ENCODE measurements at places on chromosomes 5 and 9. TPM values are rescaled to one million over a fixed set of nuclear protein-coding genes. Genes with fewer than 3 reads are reported as not detected.

DNA sequence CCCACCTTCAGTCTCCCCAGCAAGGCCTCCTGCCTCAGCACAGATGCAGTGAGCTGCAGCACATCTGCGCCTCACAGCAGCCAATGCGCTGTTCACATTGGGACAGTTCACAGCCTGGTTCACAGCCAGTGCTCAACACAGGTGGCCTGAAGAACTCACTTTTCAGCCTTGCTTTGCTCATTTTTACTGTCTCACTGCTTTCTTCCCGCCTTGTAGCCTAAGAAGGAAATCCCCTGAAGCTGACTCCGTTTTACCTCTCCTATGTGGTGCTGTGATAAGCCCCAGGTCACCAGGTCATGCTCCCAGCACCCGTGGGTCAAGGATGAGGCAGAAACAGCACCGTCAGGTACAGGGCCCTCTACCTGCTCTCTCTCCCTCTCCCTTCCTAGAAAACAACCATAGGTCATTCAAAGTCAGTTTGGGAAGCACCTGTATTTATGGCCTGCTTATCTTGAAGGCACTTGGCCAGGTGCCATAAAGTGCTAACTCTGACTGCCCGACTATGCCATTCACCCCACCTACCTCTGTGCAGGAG is 1.1 kb downstream of the GCNT4 start:
- peaks cover 4% of the 10 kb centered on the region for H3K36me3 ChIP-seq
- no peak for DNase-seq
- peak overlapping the region; percentile 95 for H3K4me3 ChIP-seq
- H3K27ac ChIP-seq, result peak overlapping the region; percentile 96
- peaks cover 69% of the 10 kb centered on the region for H3K4me1 ChIP-seq
- no peaks in the 10 kb centered on the region for H3K27me3 ChIP-seq

Gene PRLR
- total RNA-seq, result 0.08 TPM

Gene HCN1
- not detected for total RNA-seq

Gene BHMT2
- total RNA-seq, result not detected

- H3K27ac ChIP-seq, result no peak overlapping the region
- DNase-seq, result no peak
- no peaks in the 10 kb centered on the region for H3K36me3 ChIP-seq
Measured at GRCh38 chr5:140611020-140611521, 21.9 kb downstream of the CD14 start.

GRCh38 chr9:122216138-122216797 is 12.5 kb downstream of the LHX6 start:
- H3K36me3 ChIP-seq, result no peaks in the 10 kb centered on the region
- H3K27me3 ChIP-seq, result peaks cover 94% of the 10 kb centered on the region
- no peak overlapping the region for H3K4me3 ChIP-seq

- peaks cover 10% of the 10 kb centered on the region for H3K4me1 ChIP-seq
- H3K4me3 ChIP-seq, result no peak overlapping the region
- no peaks in the 10 kb centered on the region for H3K27me3 ChIP-seq
- no peak for DNase-seq
- H3K27ac ChIP-seq, result peak overlapping the region; percentile 23
- no peaks in the 10 kb centered on the region for H3K36me3 ChIP-seq
Measured at GRCh38 chr5:118220556-118221195, 767.7 kb downstream of the DTWD2 start.

DNA sequence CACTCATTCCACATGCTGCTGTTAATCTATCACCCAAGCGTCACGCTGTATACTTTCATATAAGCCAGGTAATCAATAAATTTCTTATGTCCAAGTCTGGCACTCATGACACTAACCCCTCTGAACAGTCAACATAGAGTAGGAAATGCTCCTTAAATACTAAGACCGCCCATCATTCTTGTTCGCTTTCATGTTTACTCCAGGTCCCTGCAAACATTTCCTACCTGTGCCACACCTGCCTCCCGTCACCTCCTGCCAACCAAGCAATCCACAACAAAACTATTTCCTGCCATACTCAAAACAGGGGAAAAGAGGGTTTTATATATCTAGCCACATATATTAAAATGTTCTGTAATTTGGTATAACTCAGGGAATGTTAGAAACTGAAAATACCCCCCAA is 39.0 kb downstream of the ZFR start:
- H3K27me3 ChIP-seq, result no peaks in the 10 kb centered on the region
- peaks cover 49% of the 10 kb centered on the region for H3K36me3 ChIP-seq

Gene GRM6
- total RNA-seq, result not detected

Gene PDE8B
- total RNA-seq, result 2.5 TPM

DNA sequence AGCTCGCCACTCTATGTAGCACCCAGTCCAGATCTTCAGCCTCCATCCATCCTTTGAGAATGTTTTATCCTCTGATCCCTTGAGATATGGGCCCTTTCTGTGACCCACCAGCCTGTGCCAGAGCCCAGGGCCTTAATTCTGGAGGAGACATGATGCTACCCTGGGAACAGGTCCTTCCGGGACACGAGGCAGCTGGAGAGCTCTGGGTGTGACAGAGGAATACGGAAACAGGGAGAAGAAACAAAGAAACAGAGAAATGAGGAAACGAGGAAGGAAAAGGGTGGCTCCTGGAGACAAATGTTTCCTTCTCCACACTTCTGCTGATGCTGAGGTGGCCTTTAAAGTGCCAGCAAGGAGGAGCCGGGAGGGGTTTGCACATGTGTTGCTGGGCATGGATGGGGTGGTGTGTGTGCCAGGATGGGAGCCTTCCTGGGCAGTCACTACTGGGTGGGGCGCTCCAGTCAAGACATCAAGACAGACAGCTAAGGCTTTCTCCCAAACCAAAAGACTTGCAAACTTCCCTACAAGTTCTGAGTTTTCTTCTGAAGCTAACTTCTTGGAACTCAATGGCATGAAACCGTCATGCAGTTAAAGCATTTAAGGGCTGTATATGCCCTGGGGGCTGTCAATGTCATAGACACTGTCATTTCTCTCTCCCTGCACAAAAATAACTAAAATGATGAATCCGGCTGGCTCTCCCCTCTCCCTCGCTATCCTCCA is 22.8 kb upstream of the MARCHF6 start:
- no peaks in the 10 kb centered on the region for H3K36me3 ChIP-seq
- no peaks in the 10 kb centered on the region for H3K27me3 ChIP-seq
- peak overlapping the region; percentile 80 for H3K27ac ChIP-seq
- H3K4me1 ChIP-seq, result peaks cover 61% of the 10 kb centered on the region
- peak overlapping the region; percentile 29 for H3K4me3 ChIP-seq
- peak; percentile 36 for DNase-seq

GRCh38 chr5:160800375-160801275 is 51.4 kb downstream of the ATP10B start:
- no peaks in the 10 kb centered on the region for H3K27me3 ChIP-seq
- H3K27ac ChIP-seq, result no peak overlapping the region
- H3K4me3 ChIP-seq, result no peak overlapping the region
- DNase-seq, result no peak
- H3K4me1 ChIP-seq, result no peaks in the 10 kb centered on the region

GRCh38 chr5:61878471-61878870 is 427.5 kb upstream of the KIF2A start:
- no peak overlapping the region for H3K4me3 ChIP-seq
- no peaks in the 10 kb centered on the region for H3K27me3 ChIP-seq
- H3K4me1 ChIP-seq, result peaks cover 14% of the 10 kb centered on the region
- DNase-seq, result no peak
- no peaks in the 10 kb centered on the region for H3K36me3 ChIP-seq

GRCh38 chr9:33943389-33943788 is 105.3 kb downstream of the UBAP2 start:
- no peak for DNase-seq
- peaks cover 63% of the 10 kb centered on the region for H3K4me1 ChIP-seq

DNA sequence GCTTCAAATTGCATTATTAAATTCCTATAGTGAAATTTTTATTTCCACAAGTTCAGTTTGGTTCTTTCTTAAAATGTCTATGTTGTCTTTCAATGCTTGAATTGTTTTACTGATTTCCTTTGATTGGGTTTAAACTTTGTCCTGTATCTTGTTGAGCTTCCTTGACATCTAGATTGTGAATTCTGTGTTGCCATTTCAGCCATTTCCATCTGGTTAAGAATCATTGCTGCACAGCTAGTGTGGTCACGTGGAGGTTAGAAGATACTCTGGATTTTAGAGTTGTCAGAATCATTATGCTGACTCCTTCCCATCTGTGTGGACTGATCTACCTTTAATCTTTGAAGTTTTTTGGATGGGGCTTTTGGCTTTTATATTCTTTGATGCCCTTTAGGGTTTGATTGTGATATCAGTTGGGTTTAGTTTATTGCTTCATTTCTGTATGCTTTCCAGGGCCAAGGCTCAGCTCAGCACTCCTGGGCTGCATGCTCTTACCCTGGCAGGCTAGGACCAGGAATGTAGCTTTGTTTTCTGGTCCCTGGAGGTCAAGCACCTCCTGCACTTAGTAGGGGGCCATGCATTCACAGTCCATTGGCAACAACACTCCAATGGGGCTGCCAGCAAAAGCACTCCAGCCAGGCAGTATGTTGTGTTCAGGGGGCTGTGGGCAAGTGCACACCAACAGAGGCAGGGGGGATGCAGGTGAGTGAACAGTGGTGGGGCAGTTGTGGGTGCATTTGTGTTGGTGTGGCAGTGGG is 141.4 kb downstream of the PRR16 start:
- H3K4me1 ChIP-seq, result peaks cover 79% of the 10 kb centered on the region
- no peak for DNase-seq
- H3K36me3 ChIP-seq, result peaks cover 16% of the 10 kb centered on the region

- peak within 1 kb of the TSS; percentile 94 for H3K27ac ChIP-seq
- H3K36me3 ChIP-seq, result peaks cover 11% of the 10 kb centered on the region
Measured at GRCh38 chr9:134641173-134641989, at the start of gene COL5A1. COL5A1 (plus strand) TSS chr9:134641803; CDS start chr9:134642188, 385 bp downstream.

DNA sequence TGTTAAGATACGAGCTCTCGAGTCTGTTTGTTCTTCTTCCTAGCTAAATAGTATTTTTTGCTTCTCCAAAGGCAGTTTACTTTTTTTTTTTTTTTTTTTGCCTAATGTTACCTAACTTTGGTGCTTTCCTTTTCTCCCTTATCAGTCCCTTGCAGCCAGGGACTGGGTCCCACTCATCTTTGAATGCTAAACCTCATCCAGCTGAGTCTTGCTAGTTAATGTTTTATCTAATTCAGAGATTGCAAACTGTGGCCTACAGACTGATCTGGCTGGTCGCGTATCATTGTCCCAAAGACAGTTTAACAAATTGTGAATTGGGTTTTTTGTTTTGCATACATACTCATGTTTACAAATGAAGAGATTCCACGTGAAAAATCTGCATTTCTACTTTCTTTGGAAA is 95.7 kb upstream of the EFNA5 start:
- no peak overlapping the region for H3K4me3 ChIP-seq
- no peak for DNase-seq
- no peaks in the 10 kb centered on the region for H3K36me3 ChIP-seq
- no peaks in the 10 kb centered on the region for H3K27me3 ChIP-seq

Gene ECM2
- 53.3 TPM for total RNA-seq

Gene PTCD2
- total RNA-seq, result 9.4 TPM

Gene ANKRD31
- 0.13 TPM for total RNA-seq

- H3K36me3 ChIP-seq, result no peaks in the 10 kb centered on the region
- H3K4me1 ChIP-seq, result peaks cover 9% of the 10 kb centered on the region
- no peak for DNase-seq
- H3K27me3 ChIP-seq, result peaks cover 1% of the 10 kb centered on the region
- no peak overlapping the region for H3K4me3 ChIP-seq
- H3K27ac ChIP-seq, result no peak overlapping the region
Measured at GRCh38 chr9:108078375-108078774, 588.8 kb upstream of the KLF4 start.

Gene CDK9
- total RNA-seq, result 78.0 TPM

DNA sequence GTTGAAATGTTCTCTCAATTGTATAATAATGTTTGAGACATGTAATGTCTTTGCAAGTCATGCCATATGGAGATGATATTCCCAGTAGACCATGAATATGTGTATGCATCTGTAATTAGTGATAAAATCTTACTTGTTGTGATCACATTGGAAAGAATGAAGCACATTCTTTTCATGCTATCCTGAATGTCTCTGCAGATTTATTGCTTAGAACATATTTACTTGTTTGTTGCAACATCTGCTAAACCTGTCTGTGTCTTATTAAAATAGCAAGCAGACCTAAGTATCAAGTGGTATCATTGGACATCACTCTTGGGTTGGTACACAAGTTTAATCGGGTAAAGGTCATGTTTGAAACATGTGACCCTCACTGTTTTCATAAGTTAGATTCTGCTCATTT is 265.5 kb upstream of the CD180 start:
- DNase-seq, result no peak
- H3K4me3 ChIP-seq, result no peak overlapping the region
- H3K36me3 ChIP-seq, result no peaks in the 10 kb centered on the region
- H3K27ac ChIP-seq, result no peak overlapping the region
- H3K27me3 ChIP-seq, result no peaks in the 10 kb centered on the region

DNA sequence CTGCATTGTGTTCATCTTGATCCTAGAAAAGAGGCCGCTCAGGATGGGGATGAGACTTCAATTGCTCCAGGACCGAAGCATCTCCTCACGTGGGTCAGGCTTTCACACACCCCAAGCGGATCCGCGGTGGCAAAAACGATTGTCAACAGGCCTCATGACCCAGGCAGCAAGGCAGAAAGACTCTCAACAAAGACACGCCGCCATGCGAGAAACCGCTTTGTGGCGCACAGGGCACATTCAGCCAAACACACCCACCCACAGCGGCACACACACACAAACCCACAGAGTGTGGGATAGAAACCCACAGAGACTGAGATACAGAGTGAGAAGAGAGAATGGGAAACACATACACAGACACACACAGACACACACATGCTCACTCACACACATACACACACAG is 483.4 kb downstream of the SPATA31A7 start:
- no peak overlapping the region for H3K27ac ChIP-seq
- no peaks in the 10 kb centered on the region for H3K36me3 ChIP-seq
- peak; percentile 70 for DNase-seq
- H3K4me3 ChIP-seq, result no peak overlapping the region
- H3K4me1 ChIP-seq, result no peaks in the 10 kb centered on the region
- no peaks in the 10 kb centered on the region for H3K27me3 ChIP-seq

- no peaks in the 10 kb centered on the region for H3K27me3 ChIP-seq
- H3K4me3 ChIP-seq, result peak overlapping the region; percentile 92
- no peak for DNase-seq
- H3K36me3 ChIP-seq, result peaks cover 15% of the 10 kb centered on the region
Measured at GRCh38 chr9:32551276-32552051, 663 bp upstream of the SMIM27 start.

GRCh38 chr9:13901176-13901575 is 412.8 kb downstream of the NFIB start:
- no peak for DNase-seq
- H3K27ac ChIP-seq, result no peak overlapping the region
- peaks cover 17% of the 10 kb centered on the region for H3K4me1 ChIP-seq
- H3K36me3 ChIP-seq, result no peaks in the 10 kb centered on the region
- no peak overlapping the region for H3K4me3 ChIP-seq

Data from osteocyte (in vitro differentiated cells).